HL-60 (cell line): ENCODE measurements at places on chromosomes 4 and X.

DNA sequence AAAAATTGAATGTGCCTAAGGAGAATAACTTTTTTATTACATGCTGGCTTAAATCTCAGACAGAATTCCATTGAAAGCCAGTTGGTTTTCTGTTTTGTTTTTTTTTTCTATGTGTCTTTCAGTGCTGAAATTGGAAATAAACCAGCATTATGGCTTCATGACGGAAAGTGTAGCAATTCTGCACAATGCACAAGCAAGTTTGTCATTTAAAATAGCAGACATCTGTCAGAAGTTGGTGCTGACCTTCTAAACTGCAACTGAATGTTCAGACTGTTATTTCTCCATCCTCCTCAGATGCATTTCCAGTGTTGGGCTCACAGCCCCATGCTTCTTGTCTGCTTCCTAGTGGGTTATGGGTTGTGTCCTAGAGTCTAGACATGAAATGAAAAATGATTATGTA lies 107.2 kb upstream of the LIMCH1 start:
- DNase-seq: no peak

DNA sequence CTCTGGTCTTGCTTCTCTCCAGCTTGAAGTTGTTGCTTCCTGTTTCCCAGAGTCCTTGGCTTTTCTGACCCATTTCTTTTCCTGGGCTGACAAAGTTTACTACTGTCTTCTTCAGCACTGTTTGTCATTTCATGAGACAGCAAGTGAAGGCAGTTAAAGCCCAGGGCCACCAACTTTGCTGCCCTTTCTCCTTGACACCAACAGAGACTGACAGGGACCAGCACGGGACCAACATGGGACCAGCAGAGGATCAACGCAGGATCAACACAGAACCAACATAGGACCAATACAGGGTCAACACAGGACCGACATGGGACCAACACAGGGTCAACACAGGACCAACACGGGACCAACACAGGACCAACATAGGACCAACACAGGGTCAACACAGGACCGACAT lies 34.9 kb downstream of the RNF212 start:
- DNase-seq: no peak

- no peak for DNase-seq
Measured at GRCh38 chrX:97398030-97398551, 514.4 kb downstream of the RPA4 start.

DNA sequence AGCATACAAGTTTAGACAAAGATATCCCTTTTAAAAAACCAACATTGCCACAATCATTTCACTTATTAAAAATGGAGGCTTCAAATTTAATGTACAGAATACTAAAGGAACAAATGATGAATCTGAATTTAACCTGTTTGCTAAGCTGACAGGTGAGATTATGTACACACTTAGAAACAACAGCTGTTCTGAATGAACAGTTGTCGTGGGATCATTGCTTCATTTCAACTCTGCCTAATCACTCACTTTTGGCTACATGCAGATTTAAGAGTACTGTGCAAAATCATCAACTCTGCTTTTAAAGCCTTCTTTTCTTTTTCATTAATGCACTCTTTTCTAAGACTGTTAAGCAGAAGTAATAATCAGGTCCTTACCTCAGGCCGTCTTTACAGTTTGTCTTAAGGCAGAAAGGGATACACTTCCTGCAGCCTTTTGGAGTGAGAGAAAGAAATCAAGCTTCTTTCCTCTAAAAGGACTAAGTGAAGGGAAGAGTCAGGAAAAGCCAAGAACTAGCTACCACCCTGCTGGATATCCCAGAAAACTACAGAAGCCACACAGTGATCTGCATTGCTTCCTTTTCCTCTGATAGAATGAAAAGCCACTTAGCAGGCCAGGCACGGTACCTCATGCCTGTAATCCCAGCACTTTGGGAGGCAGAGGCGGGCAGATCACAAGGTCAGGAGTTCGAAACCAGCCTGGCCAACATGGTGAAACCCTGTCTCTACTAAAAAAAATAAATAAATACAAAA lies 54.7 kb upstream of the NPNT start:
- no peak for DNase-seq

DNA sequence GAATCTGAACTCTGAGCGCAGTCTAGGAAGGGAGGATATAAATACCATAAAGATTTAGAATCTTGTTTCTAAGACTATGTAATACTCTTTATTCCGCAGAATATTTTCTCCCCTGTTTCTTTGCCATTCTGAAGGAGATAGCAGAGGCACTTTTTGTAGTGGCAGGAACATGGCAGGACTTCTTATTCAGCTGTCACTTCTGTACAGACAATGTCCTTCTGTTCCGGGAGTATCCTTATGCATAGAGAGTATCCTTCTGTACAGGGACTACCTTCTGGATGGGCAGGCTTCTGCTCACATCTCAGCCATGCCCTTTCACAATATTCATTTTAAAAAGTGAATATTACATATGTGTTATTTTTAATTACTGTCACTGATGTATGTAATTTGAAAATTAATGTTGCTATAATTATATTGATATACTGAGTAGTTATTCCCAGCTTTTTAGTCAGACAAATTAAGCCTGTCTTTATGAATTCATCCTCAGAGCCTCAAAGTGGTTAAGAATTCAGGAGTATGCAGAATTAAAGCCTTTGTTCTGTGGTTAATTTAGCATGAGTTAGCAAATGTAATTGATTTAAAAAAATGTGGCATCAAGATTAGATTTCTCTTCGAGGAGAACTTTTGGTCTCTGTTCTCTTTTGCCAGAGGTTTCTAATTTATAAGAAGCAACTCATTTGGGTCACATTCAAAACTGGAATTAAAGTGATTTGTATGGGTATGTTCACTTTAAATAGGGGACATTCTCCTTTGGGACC lies 174.4 kb downstream of the FHIP1A start:
- no peak for DNase-seq

DNA sequence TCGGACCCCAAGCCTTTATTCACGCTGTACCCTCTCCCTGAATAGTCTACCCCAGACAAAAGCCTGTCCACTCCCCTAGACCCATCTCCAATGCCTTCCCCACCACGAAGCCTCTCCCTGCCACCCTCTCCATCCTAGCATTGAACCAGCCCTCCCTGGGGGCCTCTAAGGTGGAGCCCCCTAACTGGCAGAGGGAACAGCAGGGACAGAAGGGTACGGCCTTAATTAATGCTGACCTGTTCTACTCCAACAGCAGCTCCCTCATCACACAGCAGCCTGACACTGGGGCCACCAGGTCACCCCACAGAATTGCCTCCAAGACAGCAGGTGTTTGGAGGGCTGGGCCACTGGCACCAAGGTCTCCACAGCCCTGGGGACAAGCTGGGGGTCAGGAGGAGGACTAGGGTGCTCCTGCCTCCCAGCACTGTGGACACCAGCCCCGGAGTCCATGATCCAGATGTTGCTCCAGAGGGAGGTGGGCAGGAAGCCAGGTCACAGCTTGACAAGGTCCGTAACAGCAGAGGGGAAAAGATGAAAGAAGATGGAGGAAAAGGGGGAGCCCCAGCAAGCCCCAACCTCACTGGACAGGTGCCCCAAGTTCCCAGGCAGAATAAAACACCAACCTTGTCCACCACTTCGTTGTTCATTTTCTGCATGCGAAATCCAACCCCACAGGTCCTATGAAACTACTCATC lies 3.7 kb downstream of the CRMP1 start:
- no peak for DNase-seq

GRCh38 chr4:1194010-1194900 lies 21.9 kb upstream of the SPON2 start:
- no peak for DNase-seq

- peak; percentile 22 for DNase-seq
Measured at GRCh38 chr4:138188406-138189084, 53.6 kb downstream of the SLC7A11 start.

DNA sequence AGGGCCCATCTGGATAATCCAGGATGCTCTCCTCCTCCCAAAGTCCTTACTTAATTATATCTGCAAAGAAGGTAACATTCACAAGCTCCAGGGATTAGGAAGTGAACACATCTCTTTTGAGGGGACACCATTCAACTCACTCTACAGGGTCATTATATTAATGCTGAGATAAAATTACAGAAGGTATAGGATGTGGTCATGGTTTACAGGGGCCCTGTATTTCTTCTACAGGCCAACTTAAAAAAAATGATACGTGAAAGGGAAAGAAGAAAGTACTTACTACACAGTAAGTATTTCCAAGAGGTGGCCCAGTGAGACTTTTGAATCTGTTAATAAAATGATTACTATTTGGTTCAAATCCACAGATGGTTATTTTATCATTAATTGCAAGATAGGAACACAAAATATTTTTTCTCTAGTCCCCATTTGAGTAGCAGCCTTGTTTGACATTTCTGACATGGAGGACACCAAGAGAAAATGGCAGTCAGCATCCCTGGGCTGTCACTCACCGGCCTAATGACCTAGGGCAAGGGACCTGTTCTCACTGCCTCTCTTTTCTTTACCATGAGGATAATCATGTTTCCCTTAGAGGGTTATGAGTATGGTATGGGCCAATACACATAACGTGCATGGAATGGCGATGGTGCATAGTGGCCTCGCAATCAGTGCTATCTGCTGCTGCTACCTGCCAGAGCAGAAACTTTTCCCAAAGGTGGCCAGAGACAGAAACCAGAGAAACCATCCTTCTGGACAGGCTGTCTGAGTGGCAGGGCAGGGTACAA lies 140.5 kb downstream of the PTTG2 start:
- DNase-seq: no peak

GRCh38 chr4:108155373-108155772 lies 13.4 kb downstream of the LEF1 start:
- DNase-seq: no peak

DNA sequence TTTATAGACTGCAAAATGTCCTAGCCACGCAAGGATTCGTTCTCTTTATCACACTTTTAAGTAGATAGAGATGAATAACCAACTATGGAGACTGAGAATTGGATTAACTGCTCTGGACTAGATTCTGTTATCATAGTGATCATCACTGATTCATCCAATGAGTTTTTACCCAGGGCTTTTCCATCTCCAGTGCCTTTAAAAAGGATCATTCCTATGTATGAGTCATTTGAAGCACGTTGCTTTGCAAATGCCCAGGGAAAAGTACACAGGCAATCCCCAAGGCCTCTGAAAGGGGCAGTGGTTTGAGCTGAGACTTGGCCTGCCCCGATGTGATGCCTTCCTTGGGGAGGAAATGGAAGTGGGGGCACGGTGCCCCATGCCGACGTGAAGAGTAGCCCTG lies 122.7 kb upstream of the PSAPL1 start:
- no peak for DNase-seq

GRCh38 chr4:41528512-41529205 lies 9.3 kb upstream of the LIMCH1 start:
- no peak for DNase-seq

GRCh38 chrX:53065104-53065503 lies 16.5 kb downstream of the GPR173 start:
- no peak for DNase-seq

DNA sequence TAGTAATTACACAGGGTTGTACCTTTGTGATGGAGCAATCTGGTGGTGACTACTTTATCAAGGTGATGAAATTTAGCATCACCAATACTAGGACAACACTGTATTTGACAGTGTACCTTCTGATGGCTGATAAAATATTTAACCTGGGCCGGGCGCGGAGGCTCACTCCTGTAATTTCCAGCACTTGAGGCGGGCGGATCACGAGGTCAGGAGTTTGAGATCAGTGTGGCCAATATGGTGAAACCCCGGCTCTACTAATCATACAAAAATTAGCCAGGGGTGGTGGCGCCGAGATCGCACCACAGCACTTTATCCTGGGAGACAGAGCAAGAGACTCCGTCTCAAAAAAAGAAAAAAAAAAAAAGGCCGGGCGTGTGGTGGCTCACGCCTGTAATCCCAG lies 1.9 kb upstream of the TAF1 start:
- no peak for DNase-seq

- DNase-seq: no peak
Measured at GRCh38 chr4:168917138-168917779, 92.8 kb downstream of the CBR4 start.

DNA sequence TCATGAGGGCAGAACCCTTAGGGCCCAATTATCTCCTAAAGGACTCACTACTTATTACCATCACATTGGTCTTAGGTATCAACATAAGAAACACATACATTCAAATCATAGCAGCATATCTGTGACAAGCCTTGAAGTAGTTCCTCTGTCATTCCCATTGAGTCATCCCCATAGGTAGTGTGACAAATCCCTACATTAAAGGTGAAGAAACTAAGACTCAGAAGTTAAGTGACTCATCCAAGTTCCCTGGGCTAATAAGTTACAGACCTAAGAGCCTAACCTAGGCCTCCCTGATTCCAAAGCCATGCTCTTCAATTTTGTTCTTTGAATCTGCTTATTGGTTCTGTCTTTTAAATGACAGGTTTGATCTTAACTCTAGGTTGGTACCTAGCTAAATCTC lies 58.2 kb downstream of the CD38 start:
- DNase-seq: no peak

DNA sequence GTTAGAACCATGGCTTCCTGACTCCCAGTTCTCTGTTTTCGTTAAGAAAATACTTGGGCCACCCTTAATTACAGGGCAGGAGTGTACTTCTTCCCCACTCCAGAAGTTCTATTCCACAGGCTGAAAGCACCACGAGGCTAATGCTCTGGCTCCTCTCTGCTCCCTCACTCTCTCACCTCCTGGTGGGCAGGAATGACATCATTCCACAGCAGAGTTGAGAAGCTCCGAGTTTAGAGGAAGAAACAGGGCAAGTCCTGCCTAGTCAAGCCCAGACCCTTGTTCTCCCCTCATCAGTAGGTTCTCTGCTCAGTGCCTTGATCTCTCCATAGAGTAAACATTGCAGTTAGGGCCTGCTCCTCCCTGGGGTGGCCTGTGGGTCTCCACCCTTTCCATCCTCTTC lies 343.8 kb upstream of the CLNK start:
- DNase-seq: no peak

- no peak for DNase-seq
Measured at GRCh38 chr4:139567159-139567870, 11.3 kb upstream of the SETD7 start.

GRCh38 chrX:134676436-134676835 lies 18.2 kb upstream of the PLAC1 start:
- no peak for DNase-seq

DNA sequence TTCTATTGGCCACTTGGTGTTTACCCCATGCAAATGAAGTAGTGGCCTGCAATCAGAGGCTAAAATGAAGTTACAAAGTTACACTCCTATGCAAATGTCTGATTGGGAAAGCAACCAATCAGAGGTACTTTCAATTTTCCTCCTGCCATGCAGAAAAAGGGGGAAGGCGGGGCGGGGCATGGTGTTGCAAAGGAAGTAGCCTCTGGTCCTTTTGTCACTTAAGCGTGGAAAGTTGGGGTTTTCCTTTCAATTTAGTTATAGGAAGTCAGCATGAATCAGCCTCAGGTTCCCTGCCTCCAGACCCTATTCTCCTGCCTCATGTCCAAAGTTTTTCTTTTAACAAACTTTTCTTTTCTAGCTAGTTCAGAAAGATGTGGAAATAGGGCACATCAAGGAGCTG lies 69.3 kb downstream of the GPC4 start:
- DNase-seq: no peak

DNA sequence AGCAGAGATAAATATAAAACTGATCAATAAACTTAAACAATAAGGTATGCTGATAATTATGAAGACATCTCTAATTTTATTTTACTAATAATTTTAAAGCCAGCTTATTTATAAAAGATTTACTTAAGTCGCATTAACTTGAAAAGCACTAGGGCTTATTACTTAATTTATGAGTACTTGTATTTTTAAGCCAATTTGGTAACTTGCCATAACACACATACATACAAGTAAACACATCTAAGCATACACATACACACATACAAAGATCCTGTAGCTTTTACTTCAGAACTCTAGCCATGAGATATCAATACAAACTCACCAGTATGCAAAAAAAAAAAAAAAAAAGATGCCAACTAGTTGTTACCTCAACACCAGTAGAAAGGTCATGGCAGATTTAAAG lies 10.0 kb upstream of the GPR78 start:
- no peak for DNase-seq
